NCI-H524 treated with DMSO at 0.1 percent for 48 hours (cell line): ENCODE measurements at places on chromosomes 5 and 9.

GRCh38 chr5:31605920-31606319 lies 33.0 kb upstream of the PDZD2 start:
- DNase-seq = no peak

GRCh38 chr9:76413658-76414057 lies 19.4 kb upstream of the RFK start:
- no peak for DNase-seq

DNA sequence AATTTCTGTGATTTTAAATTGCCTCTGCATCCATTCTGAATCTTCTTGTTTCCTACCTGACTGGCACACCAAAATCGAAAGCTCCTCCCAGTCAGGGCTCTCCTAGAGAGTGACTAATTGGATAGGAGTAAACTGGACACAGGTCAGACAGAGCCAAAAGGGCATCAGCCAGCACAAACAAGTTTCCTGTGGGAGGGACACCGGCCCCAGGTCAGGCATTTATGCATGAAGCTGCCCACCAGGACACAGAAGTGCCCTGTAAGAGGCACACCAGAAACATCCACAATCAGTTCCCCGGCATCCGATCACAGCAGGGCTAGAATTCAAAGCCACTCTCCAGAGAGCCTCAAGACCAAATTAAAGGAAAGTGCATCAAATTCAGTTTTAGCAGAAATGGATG lies 78.4 kb downstream of the SFXN1 start:
- DNase-seq = no peak

DNA sequence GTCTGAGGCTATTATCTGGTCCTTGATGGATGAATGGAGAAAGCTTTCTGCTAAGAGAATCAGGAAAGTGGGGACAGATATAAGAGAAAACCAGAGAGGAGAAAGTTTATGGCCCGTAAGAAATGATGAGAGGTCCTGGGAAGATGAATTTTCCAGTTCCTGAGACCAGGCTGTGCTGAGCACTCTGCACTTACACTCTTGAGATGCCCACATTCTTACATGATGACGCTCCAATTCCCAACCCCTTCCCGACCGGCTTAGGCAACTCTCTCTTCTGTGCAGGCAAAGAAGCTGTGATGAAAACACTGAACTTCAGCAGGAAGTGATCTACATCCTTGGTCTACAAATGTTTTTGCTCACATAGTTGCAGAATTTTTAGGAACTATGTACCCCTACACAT lies 417.0 kb downstream of the ARHGEF28 start:
- DNase-seq = no peak

- DNase-seq = no peak
Measured at GRCh38 chr5:132557478-132558172, 848 bp downstream of the RAD50 start.

GRCh38 chr9:93270976-93271375 lies 87.0 kb downstream of the WNK2 start:
- DNase-seq = no peak

DNA sequence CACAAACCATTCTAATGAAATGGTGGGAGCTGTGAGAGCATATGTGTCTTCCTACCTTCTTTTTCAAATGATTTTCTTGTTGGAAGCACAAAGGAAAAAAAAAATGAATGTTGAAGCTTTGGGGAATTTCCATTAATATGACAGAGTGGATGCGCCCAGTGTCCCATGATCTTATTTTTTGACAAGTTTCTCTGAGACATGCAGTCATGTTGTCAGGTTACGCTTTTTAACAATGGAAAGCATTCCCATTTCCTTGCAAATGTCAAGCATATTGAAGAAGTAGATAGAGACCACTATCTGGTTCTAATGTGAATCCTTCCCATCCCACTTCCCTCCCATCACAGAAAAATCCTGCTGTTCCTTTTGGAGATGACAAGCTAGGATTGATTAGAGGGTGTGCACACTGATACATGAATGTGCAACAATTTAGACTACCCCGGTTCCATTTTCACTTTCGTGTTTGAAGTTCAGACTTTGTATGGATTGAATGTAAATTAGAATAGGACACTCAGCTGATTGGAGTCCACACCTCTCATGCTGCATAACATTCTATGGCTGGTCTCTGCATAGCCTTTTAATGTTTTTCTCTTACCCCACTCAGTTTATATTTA lies 919.4 kb downstream of the TLE4 start:
- DNase-seq = no peak

GRCh38 chr5:39040875-39041274 lies 33.3 kb downstream of the RICTOR start:
- no peak for DNase-seq

GRCh38 chr5:4093236-4093635 lies 497.6 kb downstream of the IRX1 start:
- DNase-seq = no peak

GRCh38 chr5:108093186-108093585 lies 288.7 kb downstream of the FBXL17 start:
- no peak for DNase-seq

DNA sequence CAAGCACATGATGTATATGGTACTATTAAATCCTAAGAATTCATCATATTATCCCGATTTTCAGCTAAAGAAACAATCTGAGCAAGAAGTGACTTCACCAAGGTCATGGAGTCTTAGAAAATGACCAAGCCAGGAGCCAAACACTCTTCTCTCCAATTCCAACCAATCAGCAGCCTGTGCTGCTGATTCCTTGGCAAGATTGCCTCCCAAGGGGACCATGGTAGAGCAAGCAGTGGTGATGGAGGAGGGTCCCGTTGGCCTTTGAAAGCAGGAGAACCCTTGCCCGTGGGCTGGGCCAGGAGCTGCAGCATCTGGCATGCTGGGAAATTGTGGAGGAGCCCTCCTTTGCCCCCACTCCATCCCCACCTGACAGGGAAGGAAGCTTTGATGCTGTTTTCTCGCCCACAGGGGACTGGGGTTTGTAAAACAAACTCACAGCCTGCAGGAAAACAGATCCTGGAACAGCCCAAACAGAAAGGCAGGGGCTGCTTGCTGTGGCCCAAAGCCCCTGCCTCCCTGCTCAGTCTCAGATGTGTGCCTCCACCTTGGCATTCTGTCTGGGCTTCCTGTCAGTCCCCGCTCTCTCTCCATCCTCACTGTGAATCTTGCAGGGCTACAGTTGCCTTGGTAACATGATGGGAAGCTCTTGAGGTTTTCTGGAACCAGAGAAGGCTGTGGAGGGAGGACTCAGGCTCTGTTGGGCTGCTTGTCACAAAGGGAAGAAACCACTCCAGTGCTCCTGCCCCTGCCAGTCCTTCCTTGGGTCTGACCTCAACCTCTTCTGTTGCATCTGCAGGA lies 70.8 kb upstream of the HSPA9 start:
- DNase-seq = no peak

- DNase-seq = no peak
Measured at GRCh38 chr5:154758493-154758892, 3.3 kb downstream of the LARP1 start.

- no peak for DNase-seq
Measured at GRCh38 chr5:132496631-132497487, 6.3 kb upstream of the IRF1 start.
